Gastrocnemius medialis (tissue), 4 donors: ENCODE measurements at places on chromosomes 5 and 9.

DNA sequence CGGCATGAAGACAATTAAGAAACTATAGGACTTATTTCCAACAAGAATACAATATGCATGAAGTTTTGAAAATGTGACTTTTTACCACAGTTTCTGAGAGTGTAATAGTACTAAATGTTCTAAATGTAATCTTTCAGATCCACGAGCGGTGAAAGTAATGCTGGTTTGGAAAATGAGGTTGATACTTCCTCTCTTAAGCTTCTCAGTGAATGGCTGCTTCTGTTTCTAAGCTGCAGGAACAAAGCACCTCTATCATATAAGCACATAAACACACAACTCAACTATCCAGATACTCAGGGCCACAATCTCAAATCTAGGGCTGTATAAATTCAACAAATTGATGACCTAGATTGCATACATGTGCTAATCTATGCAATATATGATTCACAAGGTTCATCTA is 78.3 kb downstream of the LIFR start:
- no peak for DNase-seq

GRCh38 chr5:97618721-97619120 is 435.7 kb upstream of the RIOK2 start:
- DNase-seq = no peak

- no peak for DNase-seq
Observed at GRCh38 chr5:134059758-134060495, 54.6 kb upstream of the TCF7 start.

DNA sequence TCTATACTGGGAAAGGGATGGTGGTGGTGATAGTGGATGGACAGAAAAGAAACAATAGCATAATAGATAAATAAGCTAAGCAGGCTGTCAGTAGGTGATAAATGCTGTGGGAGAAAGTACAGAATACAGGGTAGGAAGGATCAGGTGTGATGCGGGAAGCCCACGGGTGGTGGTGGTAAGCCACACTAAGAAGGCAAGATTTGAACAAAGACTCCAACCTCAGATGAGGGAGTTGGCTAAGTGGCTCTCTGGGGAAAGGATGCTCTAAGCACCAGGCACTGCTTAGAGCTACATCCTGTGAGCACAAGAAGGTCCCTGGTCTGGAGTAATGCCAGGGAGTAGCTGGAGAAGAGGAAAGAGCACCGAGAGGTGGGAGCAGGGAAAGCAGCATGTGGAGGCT is 151.6 kb upstream of the KLF9 start:
- DNase-seq = no peak

DNA sequence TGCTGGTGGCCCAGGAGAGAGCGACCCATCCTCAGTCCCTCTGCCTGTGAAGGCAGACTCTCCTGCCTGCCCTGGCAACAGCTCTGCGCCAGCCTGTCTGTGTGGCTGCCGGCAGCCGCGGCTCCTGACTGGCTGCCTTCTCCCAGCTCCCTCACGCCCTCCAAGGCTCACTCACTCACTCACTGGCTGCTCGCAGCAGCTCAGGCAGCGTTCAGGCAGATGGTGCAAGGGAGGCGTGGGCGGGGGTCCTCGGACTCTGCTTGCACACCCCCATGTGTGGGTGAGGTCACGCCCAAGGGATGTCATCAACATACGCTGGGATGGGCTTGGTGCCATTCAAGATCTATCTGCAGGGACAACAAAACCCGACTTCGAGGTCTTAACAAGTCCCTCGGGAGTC is 66.7 kb downstream of the DAB2IP start:
- no peak for DNase-seq

- DNase-seq = no peak
Observed at GRCh38 chr9:108015690-108016089, 526.1 kb upstream of the KLF4 start.

- no peak for DNase-seq
Observed at GRCh38 chr5:120456006-120456405, 8.1 kb upstream of the PRR16 start.

GRCh38 chr5:158874792-158875191 is 224.9 kb downstream of the EBF1 start:
- DNase-seq = no peak
